ENCODE measurements at places on chromosomes 4 and X.

DNA sequence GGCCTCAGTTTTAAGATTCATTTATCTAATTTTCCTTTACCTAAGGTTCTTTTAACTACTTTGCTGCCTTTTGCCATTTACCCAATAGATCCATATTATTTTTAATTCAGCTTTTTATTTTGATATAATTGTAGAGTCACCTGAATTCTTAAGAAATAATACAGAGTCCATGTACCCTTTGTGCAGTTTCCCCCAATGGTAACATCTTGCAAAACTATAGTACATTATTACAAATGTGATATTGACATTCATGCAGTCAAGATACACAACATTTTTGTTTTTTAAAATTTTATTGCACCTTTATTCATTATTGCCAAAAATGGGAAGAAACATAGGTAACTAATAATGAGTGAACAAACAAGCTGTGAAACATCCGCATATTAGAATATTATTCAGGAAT is 208.7 kb upstream of the WDFY3 start:
- no peak for DNase-seq

- DNase-seq, result no peak
Observed at GRCh38 chr4:182155806-182156205, 87.4 kb upstream of the TENM3 start.

GRCh38 chr4:8478801-8479744 is 38.5 kb downstream of the TRMT44 start:
- no peak for DNase-seq

DNA sequence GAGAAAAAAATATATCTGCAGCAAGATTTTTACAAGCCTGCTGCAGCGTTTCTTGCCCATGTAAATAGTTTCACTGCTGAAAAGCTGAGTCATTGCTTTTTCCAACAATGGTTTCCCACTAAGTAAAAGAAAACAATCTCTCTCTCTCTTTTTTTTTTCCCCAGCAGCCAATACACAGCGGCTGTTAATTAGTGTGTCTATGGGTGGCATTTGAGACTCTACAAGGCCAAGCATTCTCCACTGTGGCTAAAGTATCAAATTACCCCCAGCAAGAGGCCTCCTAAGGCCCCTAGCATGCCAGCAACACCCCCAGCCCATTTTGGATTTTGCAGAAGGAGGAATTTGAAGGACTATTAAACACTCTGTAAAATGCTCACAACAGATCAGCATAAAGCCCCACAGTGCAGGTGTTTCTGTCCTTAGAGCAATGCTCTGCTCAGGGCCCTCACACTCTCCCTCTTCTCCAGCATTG is 837.4 kb downstream of the TRIML1 start:
- DNase-seq, result no peak

- no peak for DNase-seq
Observed at GRCh38 chrX:72100824-72101351, 30.8 kb downstream of the RTL5 start.

DNA sequence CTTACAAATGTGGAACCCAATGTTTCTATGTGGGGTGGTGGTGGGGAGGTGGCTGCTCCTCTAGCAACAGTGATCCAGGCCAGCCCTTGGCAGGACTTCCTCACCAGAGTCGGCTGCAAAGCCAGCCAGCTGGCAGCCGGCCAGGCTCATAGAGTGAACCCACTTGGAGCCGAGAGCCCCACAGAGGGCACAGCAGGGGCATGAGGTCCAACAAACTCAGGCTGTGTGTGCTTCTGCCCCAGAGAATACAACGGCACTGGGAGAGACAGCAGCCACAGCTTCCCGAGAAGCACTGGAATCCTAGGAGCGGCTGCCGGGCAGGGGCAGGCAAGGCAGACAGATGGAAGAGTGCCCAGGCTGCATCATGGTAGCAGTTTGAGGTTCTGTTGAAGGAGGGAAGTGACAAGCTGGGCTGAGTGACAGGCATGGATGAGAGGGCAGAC is 23.5 kb upstream of the SOWAHD start:
- no peak for DNase-seq

GRCh38 chr4:172876394-172876793 is 292.2 kb upstream of the GALNT7 start:
- no peak for DNase-seq

DNA sequence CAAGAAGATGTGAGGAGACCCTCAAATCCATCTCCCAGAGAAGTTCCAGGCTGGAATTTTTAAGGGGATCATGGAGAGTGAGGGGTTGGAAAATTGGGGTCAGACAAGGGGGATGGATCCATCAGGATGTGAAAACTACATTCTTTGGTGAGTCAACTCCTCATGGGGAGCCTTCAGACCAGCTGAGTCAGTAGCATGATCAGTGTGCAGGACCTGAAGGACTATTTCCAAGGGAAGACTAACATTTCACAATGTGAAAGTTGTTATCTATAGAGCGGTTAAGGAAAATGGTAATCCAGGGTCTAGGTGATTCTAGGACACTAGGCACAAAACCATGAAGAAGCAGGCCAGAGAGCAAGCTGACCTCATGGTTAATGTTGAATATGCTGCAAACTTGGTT is 38.6 kb upstream of the CEP135 start:
- DNase-seq, result no peak

GRCh38 chr4:119246177-119246733 is 33.7 kb downstream of the USP53 start:
- DNase-seq, result no peak

- DNase-seq, result no peak
Observed at GRCh38 chrX:153725039-153725831, 579 bp downstream of the ABCD1 start.

- DNase-seq, result no peak
Observed at GRCh38 chrX:29432534-29432933, 782.8 kb upstream of the MAGEB2 start.

GRCh38 chr4:135418353-135418752 is 1216.8 kb upstream of the PABPC4L start:
- no peak for DNase-seq

- no peak for DNase-seq
Observed at GRCh38 chr4:185405296-185405999, 8.8 kb downstream of the ANKRD37 start.

DNA sequence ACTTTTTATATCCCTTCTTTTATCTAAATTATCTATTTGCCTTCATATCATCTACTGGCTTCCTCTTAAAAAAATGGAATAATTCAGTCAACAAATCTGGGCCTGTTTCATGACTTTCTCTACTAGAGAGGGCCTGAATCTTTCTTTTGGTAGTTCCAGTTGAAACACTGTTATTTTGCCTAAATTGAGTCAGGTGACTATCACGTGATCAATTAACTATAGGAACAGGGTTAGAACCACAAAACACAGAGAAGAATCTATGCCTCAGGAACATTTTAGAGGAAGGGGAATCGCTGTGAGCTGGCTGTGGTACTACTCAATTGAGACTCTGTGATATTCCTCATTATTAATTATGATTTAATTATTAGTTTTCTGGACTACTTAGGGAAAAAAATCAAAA is 736.7 kb upstream of the PITX2 start:
- DNase-seq, result no peak

GRCh38 chr4:138668309-138668708 is 347.3 kb upstream of the NOCT start:
- no peak for DNase-seq

DNA sequence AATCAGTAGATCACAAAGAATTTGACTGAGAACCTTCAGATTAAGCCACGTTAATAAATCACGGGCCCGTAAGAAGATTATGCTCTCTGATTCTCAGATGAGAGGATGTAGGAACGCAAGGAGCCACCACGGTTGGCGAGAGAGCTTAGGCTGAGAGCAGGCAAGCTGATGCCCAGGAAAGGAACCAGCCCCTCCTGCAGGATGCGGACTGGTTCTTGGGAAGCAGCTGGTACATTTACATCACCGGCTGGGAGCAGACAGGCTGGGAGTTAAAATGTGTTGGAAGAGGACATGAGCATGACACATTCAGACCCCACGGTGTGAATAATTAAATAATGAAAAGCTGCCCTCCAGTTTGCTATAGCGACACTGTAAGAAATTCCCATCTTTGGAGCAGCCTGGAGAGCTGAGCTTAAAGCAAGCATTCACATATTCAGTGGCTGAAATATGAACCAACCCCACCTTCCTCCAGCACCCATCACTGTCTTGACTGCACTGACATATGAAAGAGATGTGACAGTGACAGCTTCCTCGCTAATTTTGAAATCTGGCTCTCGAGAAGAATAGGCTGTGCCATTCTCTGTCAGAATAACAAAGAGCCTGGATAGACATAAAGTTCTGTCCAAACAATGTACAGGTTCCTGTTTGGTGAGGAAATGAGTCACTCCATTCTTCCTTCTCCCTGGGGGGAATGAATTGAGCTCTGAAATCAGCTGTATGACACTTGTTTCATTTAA is 33.1 kb downstream of the LNX1 start:
- DNase-seq, result no peak

GRCh38 chr4:67131224-67131623 is 414.1 kb downstream of the CENPC start:
- DNase-seq, result no peak

GRCh38 chr4:159398236-159398638 is 295.4 kb downstream of the RAPGEF2 start:
- DNase-seq, result no peak

Measured in vagina (tissue), 2 donors.